ENCODE measurements at places on chromosomes 4 and X.

DNA sequence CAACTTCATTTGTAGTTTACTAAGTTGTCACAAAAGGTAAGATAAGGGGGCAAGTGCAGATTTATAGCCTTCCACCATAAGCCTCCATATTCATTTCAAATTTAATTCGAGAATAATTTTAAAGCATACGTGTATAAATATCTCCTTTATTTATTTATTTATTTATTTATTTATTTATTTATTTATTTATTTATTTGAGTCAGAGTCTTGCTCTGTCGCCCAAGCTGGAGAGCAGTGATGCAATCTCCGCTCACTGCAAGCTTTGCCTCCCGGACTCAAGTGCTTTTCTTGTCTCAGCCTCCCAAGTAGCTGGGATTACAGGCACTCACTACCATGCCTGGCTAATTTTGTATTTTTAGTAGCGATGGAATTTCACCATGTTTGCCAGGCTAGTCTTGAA, 523.4 kb downstream of the FAT4 start:
- DNase-seq = no peak

- no peak for DNase-seq
Measured at GRCh38 chr4:5247735-5248134, 196.5 kb downstream of the STK32B start.

DNA sequence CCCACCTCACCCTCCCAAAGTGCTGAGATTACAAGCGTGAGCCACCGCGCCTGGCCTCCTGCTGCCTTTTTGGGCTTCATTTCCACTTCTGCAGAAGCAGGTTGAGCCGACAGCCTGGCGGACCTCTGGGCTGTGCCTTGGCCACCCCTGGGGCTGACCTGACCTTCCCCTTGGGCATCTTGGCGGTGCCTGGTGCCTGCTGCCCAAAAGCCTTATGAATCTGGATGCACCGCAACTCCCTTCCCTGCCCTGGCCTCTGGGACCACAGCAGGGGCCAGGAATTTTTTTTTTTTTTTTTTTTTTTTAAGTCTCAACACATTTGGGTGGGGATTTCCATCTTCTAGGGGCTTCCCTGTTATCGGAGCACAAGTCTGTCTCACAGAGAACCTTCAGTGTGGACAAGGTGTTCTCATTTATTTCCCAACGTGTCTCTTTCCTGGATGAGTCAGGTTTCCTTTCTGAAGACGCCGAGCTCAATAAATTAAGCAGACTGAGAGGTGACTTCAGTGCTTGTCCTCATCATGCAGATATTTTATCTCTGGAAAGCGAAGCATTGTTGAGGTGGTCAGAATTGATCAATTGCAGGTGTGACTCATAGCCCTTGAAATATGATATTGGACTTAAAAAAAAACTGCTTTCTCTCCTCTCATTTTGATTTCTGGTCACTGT, 79.7 kb downstream of the SHROOM2 start:
- DNase-seq = no peak

GRCh38 chr4:4625488-4625887, 83.6 kb upstream of the STX18 start:
- no peak for DNase-seq

DNA sequence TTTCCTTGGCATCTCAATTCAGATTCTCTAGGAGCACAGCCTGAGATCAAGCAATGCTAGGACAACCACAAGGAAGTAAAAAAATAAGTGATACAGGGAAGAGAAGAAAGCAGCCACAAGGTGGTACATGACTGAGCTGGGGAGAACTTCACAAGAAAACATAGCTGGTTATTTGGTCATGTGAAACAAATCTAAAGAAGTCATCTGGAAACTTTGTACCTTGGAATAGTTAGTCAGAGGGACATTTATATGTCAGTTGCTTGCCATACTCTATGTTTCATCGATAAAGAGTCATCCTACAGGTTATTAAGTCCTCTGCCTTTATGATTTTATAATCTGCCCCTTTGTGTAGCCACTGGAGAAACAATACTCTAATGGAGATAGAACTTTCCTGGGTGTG, 575.1 kb downstream of the IL15 start:
- no peak for DNase-seq

GRCh38 chr4:123783921-123784320, 387.3 kb downstream of the SPRY1 start:
- DNase-seq = no peak

DNA sequence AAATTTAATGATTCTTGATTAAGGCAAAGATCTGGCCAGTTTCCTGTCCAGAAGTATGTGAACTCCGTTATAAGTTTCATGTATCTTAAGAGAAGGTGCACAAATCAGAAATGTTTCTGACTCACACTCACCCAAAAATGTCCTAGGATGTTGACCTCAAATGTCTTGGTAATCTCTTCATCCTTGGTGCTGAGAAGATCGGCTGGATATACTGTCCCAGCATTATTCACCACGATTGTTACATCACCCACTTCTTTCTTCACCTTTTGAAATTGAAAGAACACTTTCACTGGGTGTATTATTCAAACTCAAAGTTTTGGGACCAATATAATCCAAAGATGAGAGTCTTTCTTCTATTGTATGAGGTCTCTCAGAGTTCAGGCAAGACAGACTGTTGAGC, 5.7 kb downstream of the HSD17B13 start:
- DNase-seq = no peak

DNA sequence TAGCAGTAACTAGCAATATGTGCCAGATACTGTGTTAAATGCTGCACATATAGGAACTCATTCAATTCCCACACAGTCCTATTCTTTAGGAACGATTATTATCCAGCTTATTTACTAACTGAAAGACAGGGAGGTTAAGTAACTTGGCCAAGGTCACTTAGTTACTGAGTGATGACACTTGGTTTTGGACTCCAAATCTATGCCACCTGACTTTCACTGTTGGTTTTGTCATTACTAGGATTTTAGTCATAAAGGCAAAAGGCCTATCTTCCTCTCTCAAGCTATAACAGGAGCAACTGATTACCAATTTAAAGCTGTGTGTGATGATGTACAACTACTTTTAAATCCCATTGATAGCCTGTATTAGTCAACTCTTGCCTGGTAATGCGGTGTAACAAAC, 138.9 kb upstream of the STX18 start:
- DNase-seq = no peak

DNA sequence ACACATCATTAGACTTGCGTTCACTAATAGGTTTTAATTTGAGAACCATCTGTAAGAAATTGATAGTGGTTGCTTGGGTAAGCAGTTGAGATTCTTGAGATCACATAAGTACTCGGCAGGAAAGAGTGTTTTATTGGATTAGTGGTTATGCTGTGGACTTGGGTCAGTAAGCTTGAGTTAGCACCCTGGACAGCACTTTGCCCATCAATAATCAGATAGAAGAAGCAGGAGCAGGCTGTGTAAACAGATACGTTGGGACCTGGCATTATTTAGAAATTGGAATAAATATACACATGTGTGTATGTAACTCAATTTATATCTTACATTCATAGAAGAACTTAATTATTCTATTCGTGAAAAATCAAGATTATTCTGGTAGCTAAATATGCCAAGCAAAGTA, 357.5 kb upstream of the SMIM31 start:
- no peak for DNase-seq

Measured in activated CD4-positive, alpha-beta T cell treated with anti-CD3 and anti-CD28 coated beads, Interleukin-2, amount 50 U/mL, for 4 hours (primary cell).